ENCODE measurements at places on chromosomes 7 and 10. TPM values are rescaled to one million over a fixed set of nuclear protein-coding genes. Genes with fewer than 3 reads are reported as not detected.
A peak's percentile ranks its signal among the peaks of the same experiment; 100 is the strongest.

GRCh38 chr10:114545071-114545470, 113.0 kb downstream of the ABLIM1 start:
- no peak for DNase-seq
- no peak overlapping the region for H3K4me3 ChIP-seq
- H3K27ac ChIP-seq = no peak overlapping the region
- H3K27me3 ChIP-seq = no peaks in the 10 kb centered on the region

DNA sequence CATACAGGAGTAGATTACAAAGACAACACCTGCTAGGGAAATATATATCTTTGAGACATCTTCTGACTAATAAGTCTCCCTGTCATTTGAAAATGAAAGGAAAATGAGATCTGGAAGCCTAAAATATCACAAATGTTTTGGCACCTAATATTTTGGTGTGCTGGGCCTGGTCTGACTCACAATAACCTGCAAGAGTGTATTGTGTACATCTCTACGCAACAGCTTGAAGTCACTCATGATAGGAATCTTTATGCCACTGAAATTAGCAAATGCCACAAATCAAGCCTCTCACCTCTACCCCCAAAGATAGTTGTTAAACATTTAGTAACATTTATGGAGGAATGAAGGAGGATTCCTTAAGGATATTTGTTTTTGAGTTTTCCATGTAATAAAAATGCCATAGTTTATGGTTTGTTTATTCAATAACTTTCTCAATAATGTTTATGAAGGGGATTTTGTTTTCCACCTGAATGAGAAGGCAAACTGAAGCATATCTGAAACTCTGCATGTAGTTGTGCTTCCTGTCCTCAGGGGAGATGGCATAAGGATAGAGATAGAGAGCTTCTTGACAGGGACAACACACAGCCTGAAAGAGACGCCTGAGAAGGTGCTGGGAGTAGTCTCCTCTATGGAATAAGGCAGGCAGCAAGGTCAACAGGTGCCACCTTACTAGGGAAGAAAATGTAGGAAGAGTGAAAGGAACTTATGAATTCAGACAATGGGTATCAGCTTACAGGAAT, 197.4 kb downstream of the AHR start:
- H3K4me1 ChIP-seq = no peaks in the 10 kb centered on the region
- no peak overlapping the region for H3K4me3 ChIP-seq
- no peak for DNase-seq

The MAGI2 gene
- total RNA-seq = 0.82 TPM

DNA sequence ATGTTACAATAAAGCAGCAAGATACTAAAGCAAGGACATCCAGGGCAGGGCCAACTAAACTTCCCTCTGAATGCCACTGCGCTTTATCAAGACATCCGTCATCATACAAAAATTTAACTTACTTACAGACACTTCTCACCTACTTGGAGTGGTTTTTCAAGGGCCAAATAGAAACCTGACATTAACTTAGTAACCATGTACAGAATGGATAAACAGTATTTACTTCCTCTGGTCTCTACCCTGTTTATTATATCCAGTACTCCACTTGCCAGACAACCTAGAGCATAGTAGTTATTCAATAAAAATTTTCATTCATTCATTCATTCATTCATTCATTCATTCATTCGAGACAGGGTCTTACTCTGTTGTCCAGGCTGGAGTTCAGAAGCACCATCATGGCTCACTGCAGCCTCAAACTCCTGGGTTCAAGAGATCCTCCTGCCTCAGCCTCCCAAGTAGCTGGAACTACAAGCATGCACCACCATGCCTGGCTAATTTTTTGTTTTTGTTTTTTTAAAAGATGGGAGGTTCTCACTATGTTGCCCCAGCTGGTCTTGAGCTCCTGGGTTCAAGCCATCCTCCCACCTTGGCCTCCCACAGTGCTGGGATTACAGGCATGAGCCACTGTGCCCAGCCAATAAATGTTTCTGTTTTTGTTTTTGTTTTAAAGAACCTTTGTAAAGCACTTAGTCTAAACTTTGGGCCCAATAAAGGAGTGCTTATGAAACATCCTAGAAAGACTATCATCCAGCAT, 19.0 kb downstream of the SMURF1 start:
- H3K4me1 ChIP-seq = peaks cover 8% of the 10 kb centered on the region
- H3K27ac ChIP-seq = no peak overlapping the region
- no peak overlapping the region for H3K4me3 ChIP-seq
- DNase-seq = no peak

The GLI3 gene
- total RNA-seq = 0.91 TPM

The GSTK1 gene
- 131 TPM for total RNA-seq

DNA sequence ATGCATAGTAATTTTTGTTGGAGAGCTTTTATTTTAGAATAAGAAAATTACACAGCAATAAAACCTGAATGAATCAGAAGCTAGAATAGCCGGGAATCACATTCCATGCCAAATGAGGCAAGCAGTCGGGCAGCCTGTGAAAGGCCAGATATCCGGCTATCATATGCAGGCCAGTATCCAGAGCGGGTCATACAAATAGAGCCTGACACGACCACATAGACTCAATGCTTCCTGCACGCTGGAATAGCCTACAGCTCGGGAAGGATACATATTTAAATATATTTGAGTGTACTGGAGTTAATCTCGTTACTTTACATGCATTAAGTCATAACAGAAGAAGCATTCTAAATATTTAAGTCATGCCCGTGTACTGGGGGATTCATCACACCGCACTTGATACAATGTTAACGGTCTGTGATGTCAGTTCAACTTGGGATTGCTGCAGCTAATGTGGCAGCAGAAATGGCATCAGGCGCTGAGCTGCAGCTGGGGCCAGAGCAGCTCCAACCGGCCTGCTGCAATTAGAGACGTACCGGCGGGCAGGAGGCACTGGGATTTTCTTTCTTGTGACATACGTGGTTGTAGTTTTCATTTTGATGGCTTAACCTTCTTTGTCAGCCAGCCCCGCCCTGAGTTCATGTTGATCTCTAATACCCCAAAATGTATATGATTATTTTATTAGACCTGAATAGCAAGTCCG, 112.0 kb downstream of the EBF3 start:
- H3K4me1 ChIP-seq = no peaks in the 10 kb centered on the region
- no peaks in the 10 kb centered on the region for H3K36me3 ChIP-seq
- no peak overlapping the region for H3K27ac ChIP-seq
- DNase-seq = no peak
- no peaks in the 10 kb centered on the region for H3K27me3 ChIP-seq
- H3K4me3 ChIP-seq = no peak overlapping the region

GRCh38 chr10:96263669-96264068, 7.7 kb downstream of the BLNK start:
- no peak for DNase-seq
- H3K27me3 ChIP-seq = peaks cover 18% of the 10 kb centered on the region
- no peak overlapping the region for H3K4me3 ChIP-seq
- H3K27ac ChIP-seq = no peak overlapping the region

The GRM8 gene
- not detected for total RNA-seq

DNA sequence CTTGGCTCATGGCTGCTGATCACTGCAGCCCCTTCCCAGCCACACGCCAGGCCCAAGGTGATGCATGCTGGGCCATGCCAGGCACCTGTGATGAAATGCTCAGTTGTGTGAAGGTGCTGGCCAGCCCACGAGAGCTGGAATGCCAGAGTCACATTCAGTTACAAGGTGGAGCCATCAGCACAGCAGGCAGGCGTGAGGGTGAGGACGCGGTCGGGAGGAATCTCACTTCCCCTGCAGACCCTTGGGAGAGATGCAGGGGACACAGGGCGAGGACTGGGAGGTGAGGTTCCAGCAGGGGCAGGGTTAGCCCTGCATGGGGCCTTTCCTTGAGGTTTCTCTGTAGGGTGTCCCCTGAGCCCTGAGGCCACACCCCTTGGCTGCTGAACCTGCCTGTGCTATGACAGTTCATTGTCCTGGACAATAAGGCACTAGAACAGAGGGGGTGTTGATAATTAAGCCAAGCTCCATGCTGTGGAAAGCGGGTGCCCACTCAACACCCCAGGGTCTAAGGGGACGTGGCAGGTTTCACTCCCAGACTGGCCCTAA, 82.4 kb downstream of the ADARB2 start:
- H3K4me1 ChIP-seq = no peaks in the 10 kb centered on the region
- no peaks in the 10 kb centered on the region for H3K36me3 ChIP-seq
- no peak for DNase-seq
- no peaks in the 10 kb centered on the region for H3K27me3 ChIP-seq
- no peak overlapping the region for H3K4me3 ChIP-seq
- no peak overlapping the region for H3K27ac ChIP-seq

DNA sequence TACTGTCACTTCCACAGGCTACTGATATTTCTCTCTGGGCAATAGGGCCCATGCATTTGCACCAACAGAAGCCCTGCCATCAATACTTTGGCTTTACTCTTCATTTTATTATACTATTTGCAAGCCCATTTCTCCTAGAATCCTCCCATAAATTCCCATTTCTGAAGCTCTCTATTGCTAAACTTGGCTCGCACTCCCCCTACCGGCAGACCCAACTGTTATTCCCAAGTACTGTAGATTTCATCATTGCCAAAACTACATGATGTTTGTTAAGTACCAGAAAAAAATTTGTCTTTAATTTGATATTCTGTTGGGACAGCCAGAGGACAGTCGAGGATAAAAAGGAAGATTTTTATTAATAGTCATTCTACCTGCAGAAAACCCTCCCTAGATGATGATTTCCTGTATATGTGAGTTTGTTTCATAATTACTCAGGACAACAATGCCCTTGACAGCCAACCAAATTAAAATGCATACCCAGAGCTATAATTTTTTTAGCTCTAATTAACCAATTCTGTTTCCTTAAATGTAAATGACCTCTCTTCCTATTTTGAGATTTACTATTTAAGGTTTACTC, 298.6 kb downstream of the REEP3 start:
- peaks cover 3% of the 10 kb centered on the region for H3K27me3 ChIP-seq
- H3K4me1 ChIP-seq = no peaks in the 10 kb centered on the region
- peak; percentile 15 for DNase-seq
- H3K36me3 ChIP-seq = no peaks in the 10 kb centered on the region
- no peak overlapping the region for H3K27ac ChIP-seq

DNA sequence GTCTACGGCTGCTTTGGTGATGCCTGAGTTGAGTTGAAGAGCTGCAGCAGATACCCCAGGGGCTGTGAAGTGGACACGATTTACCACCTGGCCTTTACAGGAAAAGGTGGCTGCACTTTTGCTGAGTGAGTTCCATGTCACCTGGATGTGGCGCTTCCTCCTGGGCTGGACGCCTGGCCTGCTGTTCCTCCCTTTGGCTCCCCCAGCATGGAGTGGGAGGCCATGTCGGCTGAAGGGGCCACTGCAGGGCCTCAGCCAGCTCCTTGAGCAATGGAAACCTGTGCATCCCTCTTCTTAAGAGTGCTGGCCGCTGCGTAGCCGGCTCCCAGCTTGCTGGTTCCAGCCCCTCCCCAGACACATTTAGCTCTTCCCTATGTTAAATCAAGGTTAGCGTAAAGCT, 221.0 kb downstream of the GLRX3 start:
- no peak overlapping the region for H3K4me3 ChIP-seq
- no peaks in the 10 kb centered on the region for H3K4me1 ChIP-seq
- DNase-seq = no peak
- H3K27me3 ChIP-seq = no peaks in the 10 kb centered on the region

DNA sequence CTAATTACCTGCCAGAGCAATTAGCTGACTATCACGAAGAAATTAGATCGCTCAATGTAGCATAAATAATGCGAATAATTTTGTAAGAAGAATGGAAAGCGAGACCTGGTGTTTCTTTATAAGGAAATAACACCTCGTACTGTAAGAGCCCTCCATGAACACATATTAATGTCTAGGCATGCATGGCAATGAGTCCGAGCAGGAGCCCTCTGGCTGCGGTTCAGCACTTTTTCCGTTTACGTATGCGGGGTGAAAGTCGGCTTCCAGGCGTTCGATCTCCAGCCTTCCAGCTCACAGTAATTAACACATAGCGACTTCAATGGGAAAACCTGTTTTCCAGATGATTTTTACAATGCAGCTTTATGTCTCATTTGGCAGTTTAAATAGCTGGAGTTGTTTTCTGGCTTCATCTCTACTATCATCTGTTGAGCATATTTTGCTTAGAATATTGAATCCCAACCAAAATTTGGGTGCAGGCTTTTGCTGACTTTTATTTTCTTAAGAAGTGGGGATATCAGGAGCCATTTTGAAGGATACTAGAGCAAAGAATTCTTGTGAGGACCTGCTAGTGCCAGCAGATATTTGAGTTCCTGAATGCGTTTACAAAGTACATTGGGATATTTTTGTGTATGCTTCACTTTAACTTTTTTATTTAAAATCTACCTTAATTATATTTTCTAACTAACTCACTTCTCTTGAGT, 7.2 kb upstream of the SP8 start:
- H3K36me3 ChIP-seq = no peaks in the 10 kb centered on the region
- DNase-seq = no peak
- no peak overlapping the region for H3K4me3 ChIP-seq

GRCh38 chr10:1036341-1036791, 10.7 kb upstream of the IDI2 start:
- DNase-seq = no peak
- H3K27me3 ChIP-seq = no peaks in the 10 kb centered on the region
- H3K27ac ChIP-seq = no peak overlapping the region

The NPC1L1 gene
- total RNA-seq = not detected

The PDE6C gene
- total RNA-seq = not detected

The CPA4 gene
- 14.7 TPM for total RNA-seq

DNA sequence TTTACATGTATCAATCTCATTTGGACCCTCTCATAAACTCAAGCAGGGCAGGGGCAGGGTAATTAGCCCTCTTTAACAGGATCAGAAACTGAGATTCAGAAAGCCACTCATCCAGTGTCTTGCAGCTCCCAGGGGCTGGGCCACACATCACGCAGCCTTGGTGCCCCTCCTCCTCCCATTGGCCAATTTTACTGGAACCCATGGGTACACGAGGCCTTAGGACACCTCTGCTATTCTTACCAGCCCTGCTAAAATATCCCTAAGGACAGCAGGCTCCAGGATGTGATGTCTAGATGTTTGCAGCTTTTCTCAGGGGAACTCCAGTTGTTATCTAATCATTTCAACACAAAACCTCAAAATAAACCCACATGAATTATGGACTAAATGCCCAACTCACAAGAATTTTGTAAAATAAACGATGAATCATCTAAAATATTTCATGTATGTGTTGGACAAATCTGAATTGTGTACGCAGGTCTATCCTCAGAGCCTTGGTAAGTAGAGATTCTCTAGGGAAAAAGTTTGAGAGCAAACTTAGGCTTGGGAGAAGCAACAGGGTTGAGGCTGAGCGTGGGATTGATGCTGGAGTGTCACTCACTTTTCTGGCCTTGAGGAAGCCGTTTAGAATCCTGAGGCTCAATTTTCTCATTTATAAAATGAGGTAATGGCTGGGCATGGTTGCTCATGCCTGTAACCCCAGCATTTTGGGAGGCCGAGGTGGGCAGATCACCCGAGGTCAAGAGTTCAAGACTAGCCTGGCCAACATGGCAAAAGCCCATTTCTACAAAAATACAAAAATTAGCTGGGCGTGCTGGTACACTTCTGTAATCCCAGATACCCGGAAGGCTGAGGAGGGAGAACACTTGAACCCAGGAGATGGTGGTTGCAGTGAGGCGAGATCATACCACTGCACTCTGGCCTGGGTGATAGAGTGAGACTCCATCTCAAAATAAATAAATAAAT, 69.7 kb upstream of the TNS3 start:
- peak; percentile 99 for DNase-seq
- H3K27ac ChIP-seq = peak overlapping the region; percentile 99
- peaks cover 82% of the 10 kb centered on the region for H3K4me1 ChIP-seq
- H3K4me3 ChIP-seq = no peak overlapping the region
- no peaks in the 10 kb centered on the region for H3K27me3 ChIP-seq

- no peaks in the 10 kb centered on the region for H3K27me3 ChIP-seq
- DNase-seq = no peak
- H3K4me3 ChIP-seq = no peak overlapping the region
- H3K4me1 ChIP-seq = peaks cover 82% of the 10 kb centered on the region
Observed at GRCh38 chr10:3777981-3778691, 6.9 kb downstream of the KLF6 start.

All from SJSA1 (cell line).